Stimulated activated CD8-positive, alpha-beta memory T cell treated with anti-CD3 and anti-CD28 coated beads, Interleukin-4, amount 100 ng/mL, for 48 hours (primary cell): ENCODE measurements at places on chromosomes 7 and 10.

DNA sequence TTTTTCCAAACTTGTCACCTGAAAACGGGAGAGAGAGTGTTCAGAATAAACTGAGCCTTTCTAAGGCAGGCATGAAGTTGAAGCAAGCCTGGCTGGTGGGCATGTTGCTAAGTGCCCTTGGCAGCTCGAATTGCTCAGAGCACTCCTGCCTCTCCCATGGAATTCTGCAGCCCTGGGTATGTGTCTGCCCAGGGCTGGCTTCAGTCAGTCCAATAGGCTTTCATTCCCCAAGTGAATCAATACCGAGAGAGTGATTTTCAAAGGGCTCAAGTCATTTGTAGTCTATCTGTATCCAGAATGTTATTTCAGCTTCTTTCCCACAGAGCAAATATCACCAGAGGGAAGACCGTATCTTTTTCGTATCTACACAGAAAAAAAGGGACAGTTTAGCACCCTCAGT is 415.5 kb upstream of the COBL start:
- DNase-seq, result no peak

GRCh38 chr10:31669357-31669756 is 259.3 kb downstream of the ARHGAP12 start:
- no peak for DNase-seq

DNA sequence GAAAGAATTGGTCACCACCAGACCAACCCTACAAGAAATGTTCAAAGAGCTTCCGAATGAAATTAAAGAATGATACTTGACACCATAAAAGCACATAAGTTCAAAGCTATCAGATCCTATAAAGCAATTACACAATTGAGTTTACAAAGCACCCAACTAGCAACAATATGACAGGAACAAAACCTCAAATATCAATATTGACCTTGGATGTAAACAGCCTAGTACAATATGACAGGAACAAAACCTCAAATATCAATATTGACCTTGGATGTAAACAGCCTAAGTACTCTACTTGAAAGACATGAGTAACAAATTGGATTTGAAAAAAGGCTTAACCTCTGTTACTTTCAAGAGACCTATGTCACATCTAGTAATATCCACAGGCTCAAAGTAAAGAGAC is 1201.4 kb downstream of the XPNPEP1 start:
- no peak for DNase-seq

- DNase-seq, result no peak
Measured at GRCh38 chr10:72264536-72264935, 9.2 kb upstream of the DDIT4 start.

- DNase-seq, result no peak
Measured at GRCh38 chr10:110756876-110757275, 112.7 kb downstream of the RBM20 start.

DNA sequence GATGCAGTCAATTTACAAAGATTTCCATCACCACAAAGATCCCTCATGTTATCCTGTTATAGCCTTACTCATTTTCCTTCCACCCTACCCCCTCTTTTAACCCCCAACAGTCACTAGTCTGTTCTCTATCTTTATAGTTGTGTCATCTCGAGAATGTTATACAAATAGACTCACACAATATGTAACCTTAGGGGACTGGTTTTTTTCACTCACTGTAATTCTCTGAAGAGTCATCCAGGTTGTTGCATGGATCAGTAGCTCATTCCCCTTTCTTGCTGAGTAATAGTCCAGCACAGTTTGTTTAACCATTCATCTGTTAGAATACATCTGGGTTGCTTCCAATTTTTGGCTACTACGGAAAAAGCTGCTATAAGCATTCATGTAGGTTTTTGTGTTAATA is 121.1 kb upstream of the PDE1C start:
- DNase-seq, result no peak

GRCh38 chr10:70699659-70700174 is 27.4 kb downstream of the ADAMTS14 start:
- DNase-seq, result no peak

- DNase-seq, result no peak
Measured at GRCh38 chr10:24288581-24288980, 79.6 kb downstream of the KIAA1217 start.

GRCh38 chr7:39085590-39086049 is 107.9 kb downstream of the POU6F2 start:
- no peak for DNase-seq

DNA sequence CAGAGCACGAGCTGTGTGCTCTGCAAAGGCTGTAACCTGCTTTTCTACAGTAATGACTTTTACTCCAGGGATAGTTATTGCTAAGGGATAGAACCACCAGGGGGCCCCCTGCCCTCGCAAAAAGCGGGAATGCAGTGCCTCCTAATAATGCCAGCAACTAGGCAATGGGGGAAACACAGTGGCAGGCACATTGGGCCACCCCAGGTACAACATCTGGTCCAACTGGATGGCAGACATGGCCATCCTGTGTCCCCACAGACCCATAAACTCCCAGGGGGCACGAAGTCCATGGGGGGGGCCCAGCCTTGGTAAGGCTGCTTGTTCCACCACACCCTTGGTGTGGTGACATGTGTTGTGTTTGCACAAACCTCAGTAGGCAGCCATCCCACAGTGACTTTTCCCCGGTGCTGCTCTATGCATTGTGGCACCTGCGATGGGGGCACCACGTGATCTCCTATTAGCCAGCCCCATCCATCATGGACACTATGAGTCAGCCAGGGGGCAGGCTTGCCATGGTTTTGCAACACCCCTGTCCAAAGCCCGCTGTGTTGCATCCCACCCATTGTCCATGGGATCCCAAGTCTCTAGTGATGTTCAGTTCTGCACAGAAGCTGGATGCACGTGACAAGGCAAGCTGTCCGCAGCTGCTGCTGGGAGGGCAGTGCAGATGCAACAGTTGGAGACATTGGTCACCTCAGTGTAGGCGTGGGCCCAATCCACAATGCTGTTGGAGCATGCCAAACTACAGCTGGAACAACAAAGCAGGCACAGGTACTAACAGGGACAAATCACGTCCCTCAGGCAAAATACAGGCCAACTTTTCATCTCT is 84.0 kb downstream of the ANLN start:
- DNase-seq, result peak; percentile 71

DNA sequence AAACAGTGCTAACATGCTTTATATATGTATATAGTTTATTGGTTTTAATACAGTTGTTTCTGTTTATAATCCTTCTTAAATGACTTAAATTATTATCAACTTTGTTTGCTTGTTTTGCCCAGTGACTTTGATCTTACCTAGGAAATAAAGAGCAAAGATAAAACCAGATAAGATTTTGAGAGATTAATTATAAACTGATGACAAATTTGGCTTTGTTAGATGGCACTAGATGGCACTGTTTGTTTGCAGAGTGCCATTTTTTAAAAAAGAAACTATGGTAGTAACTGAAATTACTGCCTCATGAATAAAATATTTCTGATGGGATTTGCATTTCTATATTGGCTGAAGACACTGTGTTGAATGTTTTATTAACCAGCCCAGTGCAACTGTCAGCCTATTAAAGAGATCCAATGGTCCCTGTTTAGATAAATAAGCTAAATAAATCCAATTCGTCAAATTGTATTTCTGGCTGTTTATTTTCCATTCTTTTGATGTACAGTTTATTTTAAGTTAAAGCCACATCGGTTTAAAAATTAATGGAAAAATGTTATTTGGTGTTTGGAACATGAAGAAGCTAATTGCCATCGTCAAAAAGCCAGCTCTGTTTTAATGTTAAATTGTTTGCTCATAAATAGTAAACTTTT is 28.7 kb downstream of the VTI1A start:
- DNase-seq, result no peak

DNA sequence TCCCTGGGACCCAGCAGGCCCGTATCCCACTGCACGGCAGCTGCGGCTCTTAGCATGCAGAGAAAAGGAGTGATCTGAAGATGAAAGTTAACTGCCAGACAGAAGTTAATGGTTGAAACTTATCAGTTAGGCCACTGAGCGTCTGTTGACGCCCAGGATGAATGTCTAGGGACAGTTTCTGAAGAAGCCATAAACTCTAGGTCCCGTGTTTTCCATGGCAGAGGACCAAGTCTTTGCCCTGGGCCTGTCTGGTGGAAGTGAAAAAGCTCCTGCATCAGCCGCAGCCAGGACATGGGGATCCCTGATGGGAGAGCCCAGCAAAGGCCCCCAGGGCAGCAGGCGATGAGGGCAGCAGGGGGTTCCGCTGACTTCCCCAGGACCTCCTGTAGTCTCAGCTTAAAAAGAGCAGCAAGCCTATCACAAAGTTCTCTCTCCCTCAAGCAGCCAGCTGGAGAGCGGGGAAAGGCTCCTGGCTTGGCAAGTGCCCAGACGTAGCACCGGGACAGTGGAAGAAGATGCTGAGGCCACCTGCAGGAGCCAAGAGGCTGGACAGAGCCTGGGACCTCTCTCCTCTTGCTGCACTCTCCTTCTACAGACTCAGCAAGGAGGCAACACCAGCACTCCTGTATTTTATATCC is 79.6 kb downstream of the TNS3 start:
- DNase-seq, result no peak

GRCh38 chr10:74912182-74912581 is 85.8 kb downstream of the KAT6B start:
- no peak for DNase-seq

GRCh38 chr7:126529833-126530232 is 722.9 kb downstream of the GRM8 start:
- DNase-seq, result no peak
